Activated naive CD4-positive, alpha-beta T cell treated with anti-CD3 and anti-CD28 coated beads, Interleukin-2, amount 10 ng/mL, durations not matched to agents 7 days and 5 days (primary cell): ENCODE measurements at places on chromosomes 3 and 15.

DNA sequence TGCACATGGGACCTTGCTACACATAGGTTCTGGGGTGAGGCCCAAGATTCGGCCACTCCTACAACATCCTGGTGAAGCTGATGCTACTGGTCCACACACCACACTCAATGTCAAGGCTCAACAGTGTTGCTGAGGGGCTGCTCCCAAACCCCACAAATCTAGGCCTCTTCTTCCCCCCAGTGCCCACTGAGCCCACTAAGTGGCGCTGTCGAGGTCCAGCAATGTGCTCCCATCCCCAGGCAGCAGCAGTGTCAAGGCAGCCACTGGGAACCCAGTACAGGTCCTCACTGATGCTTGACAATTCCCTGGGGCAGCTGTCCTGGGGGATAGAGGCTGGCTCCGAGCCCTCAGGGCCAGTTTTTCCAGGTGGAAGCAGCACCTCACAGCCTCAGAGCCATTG lies 21.5 kb downstream of the SCN5A start:
- DNase-seq: peak; percentile 32

DNA sequence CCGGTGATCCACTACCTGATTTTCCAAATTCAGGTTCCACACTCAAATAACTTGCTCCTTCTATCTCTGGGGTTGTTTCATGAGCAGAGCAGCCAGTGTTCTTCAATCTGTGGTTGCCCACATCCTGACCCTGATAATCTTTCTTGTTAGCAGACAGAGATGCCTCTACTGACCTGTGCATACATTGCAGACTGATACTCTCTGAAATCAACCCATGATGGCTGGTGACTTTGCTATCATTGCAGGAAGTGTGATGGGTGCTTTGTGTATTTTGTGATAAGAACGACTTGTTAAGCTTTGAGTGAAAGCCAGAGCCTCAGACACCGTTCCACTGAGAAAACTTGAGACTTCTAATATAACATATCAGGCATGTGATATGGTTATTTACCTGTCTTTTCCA lies 39.9 kb downstream of the GATM start:
- no peak for DNase-seq

GRCh38 chr15:23567921-23568320 lies 2.4 kb downstream of the MKRN3 start:
- no peak for DNase-seq

- DNase-seq: no peak
These were observed at the start of gene ATP13A4 for GRCh38 chr3:193554811-193555210. Gene ATP13A4, minus strand, starts transcription at chr3:193554895. Its CDS starts 96 bp downstream, at chr3:193554799.

DNA sequence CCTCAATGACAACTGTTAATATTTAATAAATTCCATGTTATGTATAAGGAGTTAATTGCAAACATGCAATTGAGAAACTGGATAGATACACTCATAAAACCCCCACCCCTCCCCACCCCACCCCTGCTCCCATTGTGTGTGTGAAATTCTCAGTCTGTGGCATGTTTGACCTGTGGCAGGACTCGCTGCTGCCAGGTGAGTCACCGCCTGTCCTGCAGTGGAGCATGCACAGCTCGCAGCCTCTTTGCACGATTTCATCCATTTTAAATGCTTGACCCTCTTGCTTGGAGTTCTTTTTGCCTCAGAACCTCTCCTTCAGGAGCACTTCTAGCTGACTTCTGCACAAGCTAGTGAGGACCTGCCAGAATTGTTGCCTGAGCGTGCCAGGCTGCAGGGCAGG lies 5.3 kb upstream of the APEH start:
- DNase-seq: no peak

- no peak for DNase-seq
These were observed 82.0 kb upstream of the XXYLT1 start for GRCh38 chr3:195352895-195353488.
